HT-29 (cell line): ENCODE measurements at places on chromosomes 2 and 18.

GRCh38 chr18:39845106-39845505, 2109.9 kb upstream of the PIK3C3 start:
- DNase-seq, result no peak

DNA sequence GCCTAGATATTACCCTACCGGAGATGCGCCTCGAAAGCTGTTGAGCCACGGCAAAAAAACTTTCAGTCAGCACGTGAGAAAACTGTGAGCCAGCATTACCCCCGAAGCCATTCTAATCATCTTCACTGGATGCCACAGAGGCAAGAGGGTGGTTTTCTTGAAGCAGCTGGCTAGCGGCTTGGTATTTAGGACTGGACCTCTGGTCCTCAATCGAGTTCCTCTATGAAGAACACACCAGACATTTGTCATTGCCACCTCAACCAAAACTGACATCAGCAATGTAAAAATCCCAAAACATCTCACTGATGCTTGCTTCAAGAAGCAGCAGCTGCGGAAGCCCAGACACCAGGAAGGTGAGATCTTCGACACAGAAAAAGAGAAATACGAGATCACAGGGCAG, 52.8 kb upstream of the SLC66A3 start:
- no peak for DNase-seq

GRCh38 chr18:74500372-74500771, 4.2 kb downstream of the CNDP2 start:
- no peak for DNase-seq

- no peak for DNase-seq
These were observed 14.8 kb downstream of the SLC16A14 start for GRCh38 chr2:230053753-230054478.

DNA sequence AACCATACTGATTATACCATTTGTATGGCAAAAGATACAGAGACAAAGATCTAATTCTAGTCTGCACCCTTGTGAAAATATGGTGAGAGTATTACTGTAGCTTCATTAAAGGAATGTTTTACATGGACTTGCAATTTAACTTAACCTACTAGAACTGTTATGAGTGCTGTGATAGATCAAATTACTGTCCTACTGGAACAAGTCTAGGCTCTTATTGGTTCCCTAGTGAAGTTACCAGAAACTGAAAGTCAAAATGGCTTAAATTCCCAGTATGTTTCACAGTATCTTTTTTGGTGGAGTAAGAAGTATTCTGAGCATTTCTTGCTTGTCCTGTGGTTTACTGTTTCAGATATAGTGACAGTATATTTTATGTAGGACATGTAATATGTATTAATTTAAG, 3.8 kb upstream of the TBR1 start:
- DNase-seq, result no peak

GRCh38 chr2:23464905-23465537, 80.0 kb downstream of the KLHL29 start:
- DNase-seq, result no peak

DNA sequence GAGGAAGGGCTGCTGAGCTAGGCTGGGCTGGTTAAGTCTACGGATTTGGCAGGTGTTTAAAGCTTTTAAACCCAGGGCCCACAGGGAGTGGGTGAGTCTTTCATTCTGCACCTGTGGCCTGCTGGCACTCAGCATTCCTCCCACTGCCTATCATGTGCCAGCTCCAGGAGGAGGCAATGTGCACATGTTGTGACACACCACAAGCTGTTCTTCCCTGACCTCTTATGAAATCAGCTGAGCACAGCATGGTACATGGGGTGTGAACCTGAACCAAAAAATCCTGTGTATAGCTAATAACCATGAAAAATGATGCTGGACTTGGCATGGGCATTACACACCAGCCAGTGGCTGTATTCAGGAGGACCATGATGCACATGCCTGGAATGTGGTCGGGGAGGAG, 297.9 kb upstream of the MMADHC start:
- DNase-seq, result no peak

- no peak for DNase-seq
These were observed 101.9 kb downstream of the GPD2 start for GRCh38 chr2:156538083-156538504.

- DNase-seq, result no peak
These were observed 13.1 kb downstream of the TET3 start for GRCh38 chr2:73997813-73998212.
